ENCODE measurements at places on chromosomes 2 and 18. TPM values are rescaled to one million over a fixed set of nuclear protein-coding genes. Genes with fewer than 3 reads are reported as not detected.

CLEC4F gene
- total RNA-seq: not detected

LANCL1 gene
- total RNA-seq: 31.9 TPM

DNA sequence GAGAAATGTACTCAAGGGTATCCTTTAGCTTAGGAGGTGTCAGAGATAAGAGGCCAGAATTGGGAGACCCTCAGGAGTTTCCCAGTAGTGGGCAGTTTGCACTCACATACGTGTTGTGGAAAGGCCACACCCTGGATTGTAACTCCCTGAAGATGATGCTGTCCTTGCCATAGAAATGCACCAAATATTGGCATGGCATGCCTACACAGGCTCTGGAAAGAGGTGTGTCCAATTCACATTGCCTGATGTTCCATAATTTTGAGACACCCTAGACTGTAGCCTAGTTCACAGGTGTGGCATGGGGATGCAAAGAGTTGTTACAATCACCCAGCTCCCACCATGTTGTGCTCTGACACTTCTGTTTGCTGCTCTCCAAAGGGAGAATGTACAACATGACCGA, 271.9 kb downstream of the CCDC85A start:
- no peak for DNase-seq

DNA sequence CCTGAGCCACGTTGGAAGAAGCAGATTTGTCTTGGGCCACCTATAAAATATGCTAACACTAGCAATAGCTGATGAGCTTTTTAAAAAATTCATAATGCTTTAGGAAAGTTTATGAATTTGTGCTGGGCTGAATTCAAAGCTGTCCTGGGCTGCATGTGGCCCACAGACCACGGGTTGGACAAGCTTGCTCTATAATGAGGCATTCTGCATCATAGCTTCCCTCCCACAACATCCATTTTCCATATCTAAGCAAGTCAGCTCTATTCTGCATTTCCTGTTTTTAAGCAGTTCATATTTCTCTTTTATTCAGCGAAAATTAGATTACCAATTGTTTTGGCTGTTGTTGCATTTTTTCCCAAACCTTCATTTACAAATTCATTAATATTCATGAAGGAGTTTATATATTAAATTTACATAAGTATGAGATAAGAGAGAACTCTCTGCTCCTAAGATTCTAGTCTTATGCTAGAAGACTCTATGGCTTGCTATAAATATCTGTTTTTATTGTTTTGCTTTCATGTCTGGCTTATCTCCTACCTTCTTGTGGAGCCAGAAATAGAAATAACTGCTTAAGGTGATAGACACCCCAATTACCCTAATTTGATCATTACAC, 114.5 kb upstream of the HNRNPA3 start:
- DNase-seq: no peak

DNA sequence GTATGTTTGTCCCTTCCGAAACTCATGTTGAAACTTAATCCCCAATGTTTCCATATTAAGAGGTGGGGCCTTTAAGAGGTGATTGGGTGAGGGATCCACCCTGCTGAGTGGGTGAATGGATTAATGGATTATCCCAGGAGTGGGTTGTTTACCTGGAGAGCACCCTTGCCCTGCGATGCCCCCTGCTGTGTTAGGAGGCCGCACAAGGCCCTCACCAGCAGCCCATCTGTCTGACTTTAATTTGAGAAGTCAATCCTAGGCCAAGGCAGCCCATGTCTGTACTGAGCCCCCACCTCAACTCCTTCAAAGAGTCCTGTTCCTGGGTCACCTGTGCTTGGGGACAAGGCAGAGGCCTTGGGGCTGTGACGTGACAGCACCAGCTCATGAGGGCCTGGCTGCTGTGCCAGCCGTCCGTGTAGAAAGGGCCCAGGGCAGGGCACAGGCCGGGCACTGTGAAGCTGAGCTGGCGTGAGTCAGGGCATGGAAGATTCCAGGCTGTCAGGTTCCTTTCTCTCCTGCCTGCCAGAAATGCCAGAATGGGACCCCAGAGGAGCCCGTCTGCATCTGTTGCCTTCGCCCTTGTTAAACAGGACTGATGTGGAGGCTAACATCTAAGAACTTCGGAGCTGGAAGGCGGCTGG, 21.3 kb upstream of the TAF1B start:
- DNase-seq: no peak

GRCh38 chr2:9366026-9366425, 57.3 kb downstream of the ITGB1BP1 start:
- DNase-seq: no peak

DNA sequence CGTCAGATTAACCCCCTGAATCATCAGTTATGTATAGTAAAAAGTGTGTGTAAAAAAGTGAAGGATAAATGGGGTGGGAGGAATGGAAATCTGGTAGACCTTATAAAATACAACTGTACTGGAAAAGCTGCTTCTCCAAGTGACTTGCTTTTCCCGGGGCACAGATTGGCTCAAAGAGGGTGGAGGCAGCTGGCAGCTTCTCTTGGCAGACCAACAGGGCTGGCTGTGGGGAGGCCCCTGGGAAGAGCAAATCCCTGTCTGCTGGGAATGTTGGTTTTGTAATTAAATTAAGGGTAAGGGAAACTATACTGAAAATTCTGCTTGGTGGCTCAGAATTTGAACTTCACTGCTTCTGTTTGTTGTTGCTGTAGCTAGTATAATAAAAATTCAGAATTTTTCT, 154.2 kb upstream of the DLX2 start:
- no peak for DNase-seq

DNA sequence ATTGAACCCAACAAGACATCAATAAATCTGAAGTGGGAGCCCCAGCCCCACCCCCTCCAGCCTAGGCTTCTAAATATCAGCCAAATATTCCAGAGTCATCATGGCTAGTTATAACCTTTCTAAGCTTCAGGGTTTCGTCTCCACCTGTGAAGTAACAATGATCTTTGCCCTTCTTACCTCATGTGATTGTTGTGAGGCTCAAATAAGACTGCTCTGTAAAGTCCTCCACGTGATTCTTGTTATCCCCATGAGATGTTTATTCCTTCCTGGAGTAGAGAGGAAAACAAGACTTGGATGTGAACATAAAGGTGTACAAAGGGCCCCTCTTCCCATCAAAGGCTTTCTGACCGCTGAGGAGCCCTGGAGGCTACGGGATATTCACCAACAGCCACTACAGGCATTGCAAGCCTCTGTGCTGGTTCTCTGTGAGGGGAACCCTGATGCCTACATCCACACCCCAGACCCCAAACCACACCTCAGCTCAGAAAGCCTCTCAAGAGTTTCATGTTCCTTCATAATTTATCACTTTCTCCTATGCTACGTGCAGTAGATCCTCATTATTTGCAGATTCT, 20.1 kb upstream of the REEP1 start:
- DNase-seq: no peak

DNA sequence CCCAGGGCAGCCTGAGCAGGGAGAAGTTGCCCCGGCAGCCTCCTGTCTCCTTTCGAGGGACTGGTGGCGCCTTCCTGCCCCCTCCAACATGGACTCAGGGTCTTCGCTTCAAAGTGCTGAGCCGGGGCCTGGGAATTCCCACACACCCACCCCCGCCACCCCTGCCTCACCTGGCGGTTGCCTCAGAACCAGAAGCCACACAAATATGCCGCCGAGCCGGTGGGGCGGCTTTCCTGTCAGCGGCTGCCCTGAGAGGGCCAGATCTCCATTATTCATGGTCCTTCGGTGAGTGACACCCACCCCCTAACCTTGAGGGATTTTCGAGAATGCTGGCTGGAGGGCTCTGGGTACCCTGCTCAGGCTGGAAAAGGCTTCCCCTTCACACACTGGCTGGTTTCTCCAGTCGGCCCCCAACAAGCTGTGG, 71.7 kb downstream of the SMAD7 start:
- DNase-seq: no peak

All from activated CD8-positive, alpha-beta T cell treated with anti-CD3 and anti-CD28 coated beads, Interleukin-2, amount 10 ng/mL, durations not matched to agents 7 days and 5 days (primary cell).